ENCODE measurements at places on chromosomes 3 and 15.

DNA sequence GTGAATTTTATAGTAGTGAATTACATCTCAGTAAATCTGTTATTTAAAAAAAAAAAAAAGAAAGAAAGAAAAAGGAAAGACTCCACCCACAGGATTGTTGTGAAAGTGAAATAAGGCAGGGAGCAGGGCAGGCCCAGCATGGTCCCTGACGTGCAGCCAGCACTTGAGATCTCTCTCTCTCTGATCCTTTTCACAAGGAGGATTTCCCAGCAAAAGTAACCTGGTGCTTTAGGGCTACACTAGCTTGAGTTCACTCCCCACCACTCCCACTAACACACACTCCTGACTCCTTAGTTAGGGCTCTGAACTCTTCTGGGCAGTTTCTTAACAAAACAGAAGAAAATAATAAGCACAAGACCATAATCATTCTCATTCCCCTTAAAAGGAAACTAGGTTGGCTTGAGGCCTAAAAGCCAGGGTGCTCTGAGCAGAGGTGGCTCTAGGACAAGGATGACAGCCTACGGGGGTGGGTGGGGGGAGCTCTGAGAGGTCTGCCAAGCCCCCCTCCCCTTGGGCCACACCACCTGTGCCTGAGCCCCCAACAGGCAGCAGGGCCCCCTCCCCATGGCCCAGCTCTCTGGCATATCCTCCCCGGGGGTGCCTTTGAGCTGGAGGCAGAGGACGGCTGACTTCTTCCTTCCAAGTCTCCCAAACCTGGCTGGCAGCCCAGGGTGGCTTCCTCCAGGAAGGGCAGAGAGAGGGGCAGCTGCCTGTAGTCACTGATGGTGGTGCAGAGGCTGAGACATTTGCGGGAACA is 856 bp downstream of the TMEM40 start:
- DNase-seq, result peak; percentile 78

DNA sequence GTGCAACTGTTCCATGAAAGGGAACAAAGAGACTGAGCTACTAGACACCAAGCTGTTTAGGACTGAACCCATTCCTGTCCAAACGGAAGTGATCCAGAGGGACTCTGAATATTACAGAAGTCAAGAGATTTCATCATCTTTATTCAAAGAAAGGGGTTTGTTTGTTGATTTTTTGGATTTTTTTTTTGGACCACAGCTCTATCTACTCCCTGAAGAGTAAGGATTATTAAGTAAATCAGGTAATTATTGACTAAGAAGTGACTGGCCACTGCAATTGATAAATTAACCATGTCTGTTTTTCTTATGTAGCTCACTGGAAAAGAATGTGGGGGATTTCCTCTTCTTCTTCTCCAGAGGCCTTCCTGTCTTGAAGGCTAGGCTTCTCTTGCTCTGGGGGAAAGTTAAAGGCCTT is 146.6 kb upstream of the TPM1 start:
- peak; percentile 79 for DNase-seq

GRCh38 chr15:64344651-64345294 is 11.2 kb downstream of the CSNK1G1 start:
- peak; percentile 22 for DNase-seq

- DNase-seq, result no peak
These were observed 8.0 kb downstream of the TM6SF1 start for GRCh38 chr15:83115410-83115809.

GRCh38 chr3:98977520-98977919 is 76.0 kb upstream of the DCBLD2 start:
- peak; percentile 90 for DNase-seq

- no peak for DNase-seq
These were observed 25.2 kb downstream of the ABHD2 start for GRCh38 chr15:89113296-89114024.

DNA sequence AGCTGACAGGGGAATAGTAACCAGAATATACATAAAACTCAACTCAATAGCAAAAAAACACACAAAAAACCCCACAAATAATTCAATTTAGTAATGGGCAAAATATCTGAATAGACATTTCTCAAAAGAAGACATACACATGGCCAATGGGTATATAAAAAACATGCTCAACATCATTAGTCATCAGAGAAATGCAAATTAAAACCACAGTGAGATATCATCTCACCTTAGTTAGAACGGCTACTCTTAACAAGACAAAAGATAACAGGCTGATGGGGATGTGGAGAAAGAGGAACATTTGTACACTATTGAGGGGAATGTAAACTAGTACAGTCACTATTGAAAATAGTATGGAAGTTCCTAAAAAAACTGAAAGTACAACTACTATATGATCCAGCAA is 678.6 kb downstream of the MECOM start:
- no peak for DNase-seq

DNA sequence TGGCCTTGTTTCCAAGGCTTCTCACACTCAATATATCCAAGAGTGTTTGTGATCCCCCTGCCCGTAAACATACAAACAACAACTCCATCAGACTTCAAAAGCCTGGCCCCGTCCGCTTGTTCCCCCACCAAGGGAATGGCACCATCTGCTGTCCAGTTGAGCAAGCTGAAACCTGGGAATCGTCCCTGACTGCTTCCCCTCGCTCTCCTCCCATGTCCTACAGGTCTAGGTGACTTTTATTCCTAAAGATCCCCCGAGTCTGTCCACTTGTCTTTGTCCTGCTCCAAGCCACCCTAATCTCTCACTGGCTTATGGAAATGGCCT is 27.9 kb upstream of the FAM174B start:
- peak; percentile 28 for DNase-seq

GRCh38 chr3:5016211-5017161 is 37.2 kb downstream of the BHLHE40 start:
- DNase-seq, result peak; percentile 65

GRCh38 chr3:185149591-185149990 is 3.3 kb downstream of the C3orf70 start:
- no peak for DNase-seq

GRCh38 chr3:19765954-19766353 is 168.1 kb downstream of the EFHB start:
- no peak for DNase-seq

DNA sequence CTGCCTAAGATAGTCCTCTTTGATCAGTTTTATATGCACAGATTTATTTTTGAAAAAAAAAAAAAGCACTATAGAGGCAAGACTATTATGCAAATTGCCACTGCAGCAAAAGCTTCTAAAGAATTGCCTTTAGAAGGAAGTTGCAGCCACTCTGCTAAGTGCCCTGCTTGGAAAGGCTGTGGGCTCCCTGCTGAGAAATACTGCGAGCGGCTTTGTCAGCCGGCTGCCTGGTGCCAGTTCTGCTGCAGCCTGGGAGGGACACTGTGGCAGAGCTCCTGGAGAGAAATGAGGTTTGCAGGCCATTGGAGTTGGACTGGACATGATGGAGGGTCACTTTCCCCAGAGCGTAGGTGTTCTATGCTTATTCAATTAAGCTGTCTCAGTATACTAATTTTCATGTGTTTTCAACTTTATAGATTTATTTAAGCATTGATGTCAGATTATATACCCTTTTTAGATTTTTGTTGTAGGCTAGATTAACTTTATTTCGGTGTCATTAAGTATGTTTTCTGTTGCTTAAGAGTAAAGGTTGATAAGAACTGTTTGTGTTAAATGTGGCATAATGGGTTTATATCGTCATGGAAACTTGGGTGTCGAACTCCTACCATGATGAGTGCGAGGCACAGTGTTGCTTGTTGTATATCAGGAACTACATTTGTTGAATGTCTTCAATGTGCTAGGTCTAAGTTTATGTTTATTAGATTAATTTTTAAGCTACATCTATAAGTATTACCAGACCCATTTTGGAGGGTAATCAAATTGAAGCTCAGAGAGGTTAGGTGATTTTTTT is 6.6 kb downstream of the MAP2K5 start:
- peak; percentile 78 for DNase-seq

DNA sequence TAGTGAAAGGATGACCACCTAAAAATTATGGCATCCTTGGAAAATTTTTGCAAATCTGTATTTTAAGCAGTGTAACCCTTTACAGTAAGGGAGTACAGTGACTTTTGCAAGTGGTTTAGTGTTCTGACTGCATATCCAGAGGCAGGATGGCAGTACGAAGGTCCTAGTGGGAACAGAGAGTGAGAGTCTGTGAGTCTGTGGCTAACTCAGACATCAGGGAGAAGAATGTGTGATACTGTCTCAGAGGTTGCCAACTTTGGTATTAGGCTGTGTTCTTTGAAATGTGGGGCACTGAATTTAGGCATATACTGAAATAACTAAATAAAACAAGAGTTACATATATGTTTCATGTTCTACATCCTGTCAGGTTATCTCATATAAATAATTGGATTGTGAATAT is 25.7 kb downstream of the PRKCI start:
- no peak for DNase-seq

DNA sequence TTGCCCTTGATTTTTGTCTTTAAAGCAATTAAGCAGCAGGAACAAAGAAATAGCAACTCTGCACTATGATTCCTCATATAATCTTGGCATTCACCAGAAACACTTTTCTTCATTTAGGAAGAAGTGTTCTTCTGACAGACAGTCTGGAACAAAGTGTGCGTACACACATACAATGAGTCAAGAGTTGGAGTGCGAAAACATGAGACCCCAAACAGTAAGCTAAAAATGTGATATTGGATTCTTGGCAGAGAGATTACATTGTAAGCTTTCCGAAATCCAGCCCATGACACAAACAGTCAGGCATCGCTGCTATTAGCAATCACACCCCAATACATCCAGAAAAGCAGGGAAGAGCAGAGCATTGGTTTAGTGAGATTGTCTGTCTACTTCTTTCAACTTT is 306.7 kb upstream of the TBC1D5 start:
- DNase-seq, result peak; percentile 13

GRCh38 chr15:89067751-89068150 is 20.5 kb upstream of the ABHD2 start:
- no peak for DNase-seq

- no peak for DNase-seq
These were observed 21.5 kb downstream of the SRPRB start for GRCh38 chr3:133827136-133827535.

GRCh38 chr3:112777811-112778210 is 68.9 kb downstream of the CD200R1L start:
- DNase-seq, result no peak

DNA sequence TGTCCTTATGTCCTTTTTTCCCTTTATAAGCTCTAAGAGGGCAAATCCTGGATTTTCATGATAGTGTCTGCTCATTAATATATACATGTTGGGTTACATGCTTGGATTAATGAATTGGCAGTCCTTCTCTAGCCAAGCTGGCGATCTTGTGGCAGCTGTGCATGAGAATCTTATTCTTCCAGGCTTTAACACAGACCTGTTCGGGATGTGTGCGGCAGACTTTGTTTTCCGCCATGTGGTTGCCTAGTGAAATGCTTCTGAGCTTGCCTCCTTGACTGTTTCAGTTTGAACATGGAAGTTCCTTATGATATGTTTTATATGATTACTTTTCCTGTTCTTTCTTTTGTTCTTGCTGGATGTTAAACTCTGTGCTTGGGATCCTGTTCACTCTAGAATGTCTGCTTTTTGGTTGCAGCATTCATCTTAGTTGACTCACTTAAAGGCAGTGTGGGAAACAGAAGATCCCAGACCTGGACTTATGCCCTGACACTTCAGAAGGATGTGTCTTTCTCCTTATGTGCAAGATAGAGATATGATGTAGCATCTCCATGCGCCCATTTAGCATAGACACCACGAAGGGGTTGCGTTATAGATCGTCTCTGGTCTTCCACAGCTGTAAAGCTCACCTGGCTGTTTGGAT is 7.2 kb downstream of the CHCHD6 start:
- peak; percentile 35 for DNase-seq

DNA sequence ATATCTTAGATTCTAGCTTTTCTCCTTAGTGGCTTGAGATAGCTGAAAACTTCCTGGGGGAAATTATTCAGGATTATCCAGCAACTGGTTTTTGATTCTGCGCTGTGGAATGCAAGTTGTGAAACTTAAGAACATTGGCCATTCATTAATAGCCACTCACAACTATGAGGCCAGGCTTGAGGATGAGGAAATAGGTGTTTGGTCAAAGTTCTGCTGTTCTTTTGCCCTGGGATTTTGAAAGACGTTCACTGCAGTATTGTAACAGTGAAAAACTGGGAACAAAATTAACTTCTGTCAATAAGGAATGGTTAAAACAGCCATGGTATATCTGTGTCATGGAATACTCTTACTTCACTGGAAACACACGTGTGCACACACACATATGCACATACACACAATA is 44.1 kb downstream of the CTXND1 start:
- DNase-seq, result no peak

DNA sequence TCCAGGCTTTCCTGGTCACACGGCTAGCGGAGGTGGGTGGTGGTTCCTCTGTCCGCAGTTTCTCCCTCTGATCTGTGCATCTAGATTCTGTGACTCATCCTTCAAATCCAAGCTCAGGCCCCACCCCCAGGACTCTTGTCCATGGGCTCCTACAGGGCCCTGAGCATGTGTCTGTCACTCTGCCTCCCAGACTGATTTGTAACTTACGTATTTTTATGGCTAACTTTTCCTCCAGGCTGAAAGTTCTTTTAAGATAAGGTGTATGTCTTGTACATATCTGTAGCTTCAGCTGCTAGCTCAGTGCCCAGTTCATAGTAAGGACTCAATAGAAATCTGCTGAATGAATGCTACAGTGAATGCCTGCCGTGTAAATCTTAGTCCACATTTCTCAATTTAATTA is 8.0 kb downstream of the ESYT3 start:
- DNase-seq, result peak; percentile 78

GRCh38 chr3:143674100-143674968 is 173.9 kb downstream of the SLC9A9 start:
- DNase-seq, result peak; percentile 87

- peak; percentile 55 for DNase-seq
These were observed 5.3 kb upstream of the GUCA1C start for GRCh38 chr3:108959017-108959416.

GRCh38 chr15:99556011-99556410 is 9.8 kb upstream of the MEF2A start:
- no peak for DNase-seq

GRCh38 chr3:143731320-143731719 is 116.9 kb downstream of the SLC9A9 start:
- DNase-seq, result no peak

DNA sequence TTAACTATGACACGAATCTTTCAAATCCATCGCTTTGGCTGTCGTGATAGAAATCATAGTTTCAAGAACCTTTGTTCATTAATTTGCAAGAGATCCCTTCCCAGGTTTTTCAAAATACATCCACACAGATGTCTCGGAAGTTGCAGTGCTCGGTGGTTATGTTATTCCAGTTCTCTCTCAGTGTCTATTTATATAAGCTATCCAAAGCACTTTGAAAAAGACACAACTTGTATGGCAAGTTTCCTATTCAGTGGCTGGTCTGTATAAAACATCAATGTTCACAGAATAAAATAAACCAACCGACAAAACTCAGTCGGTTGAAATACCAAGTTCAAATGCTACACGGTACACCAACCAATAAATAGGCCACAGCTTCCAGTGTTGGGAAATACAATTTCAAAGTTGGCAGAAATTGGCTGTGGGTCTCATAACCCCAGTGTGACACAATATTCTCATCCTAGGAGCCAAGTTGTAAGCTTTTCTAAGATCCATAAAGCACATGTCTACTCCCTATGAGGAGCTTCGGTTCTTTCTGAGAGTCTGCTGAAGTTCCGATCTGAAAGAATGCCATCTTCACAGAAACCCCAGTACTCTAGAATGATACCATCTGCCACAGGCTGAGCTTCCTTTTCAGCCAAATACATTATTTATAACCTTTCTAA is 23.7 kb downstream of the SATB1 start:
- DNase-seq, result no peak
